AG09309 (cell line): ENCODE measurements at places on chromosomes 1 and 21.

- no peak for DNase-seq
Observed at GRCh38 chr21:25963181-25963580, 207.4 kb downstream of the APP start.

GRCh38 chr1:46197964-46198811 lies at the start of gene POMGNT1:
TSS of gene POMGNT1 (minus strand) at chr1:46198434. CDS start at chr1:46197821, 613 bp downstream.
- DNase-seq, result no peak

GRCh38 chr1:7380712-7381111 lies 390.4 kb upstream of the VAMP3 start:
- DNase-seq, result no peak

GRCh38 chr1:89563957-89564604 lies 39.5 kb downstream of the LRRC8B start:
- peak; percentile 7 for DNase-seq

DNA sequence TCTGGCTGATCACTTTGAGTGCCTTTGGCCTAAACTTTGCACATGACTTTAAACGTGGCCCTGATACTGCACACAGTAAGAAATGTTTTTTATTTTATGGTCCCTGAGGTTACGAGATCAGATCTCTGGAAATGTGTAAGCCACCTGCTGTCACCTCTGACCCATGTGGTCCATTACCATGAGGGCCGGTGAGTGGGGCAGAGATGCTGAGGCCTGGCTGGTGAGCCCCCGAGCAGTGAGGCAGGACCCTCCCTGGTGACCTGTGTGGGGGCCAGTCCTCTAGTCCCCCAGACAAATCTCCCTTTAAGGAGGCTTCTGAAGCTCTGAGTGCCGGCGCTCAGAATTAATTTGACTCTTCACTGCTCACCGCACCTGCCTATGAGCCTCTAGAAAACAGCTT lies 12.4 kb downstream of the TFF3 start:
- no peak for DNase-seq

GRCh38 chr1:15627343-15627988 lies 10.2 kb downstream of the DDI2 start:
- no peak for DNase-seq

DNA sequence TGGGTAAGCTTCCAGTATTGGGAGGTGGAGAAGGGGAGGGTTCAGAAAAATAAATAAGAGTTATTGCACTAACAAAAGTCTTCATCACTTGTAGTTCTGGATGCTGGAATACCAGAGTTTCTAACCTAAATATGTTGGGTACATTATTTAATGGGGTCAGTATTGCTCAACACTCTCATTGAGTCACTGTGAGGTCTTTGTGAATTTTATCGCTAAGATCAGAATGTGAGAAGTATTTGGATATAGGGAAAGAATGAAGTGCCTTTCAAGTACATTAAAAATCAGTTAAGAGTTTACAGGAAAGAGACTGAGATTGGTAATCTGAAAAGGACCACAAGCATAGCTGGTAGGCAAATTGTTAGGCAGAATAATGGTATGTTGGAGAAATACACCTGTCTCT lies 8.8 kb downstream of the SNRPE start:
- DNase-seq, result no peak

- DNase-seq, result no peak
Observed at GRCh38 chr21:31383770-31384169, 39.7 kb upstream of the TIAM1 start.

DNA sequence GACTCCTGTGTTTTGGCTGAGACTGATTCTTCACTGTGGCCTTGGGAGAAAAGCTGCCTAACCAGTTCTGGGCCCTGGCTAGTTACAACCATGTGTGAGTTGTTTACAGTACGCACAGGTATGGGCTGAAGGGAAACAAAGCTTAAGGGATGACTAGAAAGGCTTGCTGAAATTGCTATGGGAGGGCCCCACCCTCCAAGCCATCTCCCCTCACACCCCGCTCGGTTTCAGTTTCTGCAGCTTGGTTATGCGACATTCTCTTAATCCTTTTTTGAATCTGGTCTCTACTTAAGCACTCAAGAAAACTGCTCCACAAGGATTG lies 43.1 kb downstream of the PBX1 start:
- no peak for DNase-seq

DNA sequence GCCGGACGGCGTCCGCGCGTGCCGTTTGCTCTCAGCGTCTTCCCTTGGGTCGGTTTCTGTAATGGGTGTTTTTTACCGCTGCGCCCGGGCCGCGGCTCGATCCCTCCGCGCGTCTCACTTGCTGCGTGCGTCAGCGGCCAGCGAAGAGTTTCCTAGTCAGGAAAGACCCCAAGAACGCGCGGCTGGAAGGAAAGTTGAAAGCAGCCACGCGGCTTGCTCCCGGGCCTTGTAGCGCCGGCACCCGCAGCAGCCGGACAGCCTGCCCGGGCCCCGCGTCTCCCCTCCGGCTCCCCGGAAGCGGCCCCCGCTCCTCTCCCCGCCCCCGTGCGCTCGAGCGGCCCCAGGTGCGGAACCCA lies 159.8 kb downstream of the RUNX1 start:
- DNase-seq, result no peak

GRCh38 chr1:66283622-66284041 lies 250.3 kb upstream of the SGIP1 start:
- DNase-seq, result no peak

- DNase-seq, result no peak
Observed at GRCh38 chr1:215001419-215002021, 81.0 kb upstream of the KCNK2 start.

GRCh38 chr1:236914375-236914774 lies 89.9 kb downstream of the MT1HL1 start:
- DNase-seq, result no peak

GRCh38 chr1:39927538-39927937 lies 25.8 kb upstream of the MYCL start:
- DNase-seq, result no peak

DNA sequence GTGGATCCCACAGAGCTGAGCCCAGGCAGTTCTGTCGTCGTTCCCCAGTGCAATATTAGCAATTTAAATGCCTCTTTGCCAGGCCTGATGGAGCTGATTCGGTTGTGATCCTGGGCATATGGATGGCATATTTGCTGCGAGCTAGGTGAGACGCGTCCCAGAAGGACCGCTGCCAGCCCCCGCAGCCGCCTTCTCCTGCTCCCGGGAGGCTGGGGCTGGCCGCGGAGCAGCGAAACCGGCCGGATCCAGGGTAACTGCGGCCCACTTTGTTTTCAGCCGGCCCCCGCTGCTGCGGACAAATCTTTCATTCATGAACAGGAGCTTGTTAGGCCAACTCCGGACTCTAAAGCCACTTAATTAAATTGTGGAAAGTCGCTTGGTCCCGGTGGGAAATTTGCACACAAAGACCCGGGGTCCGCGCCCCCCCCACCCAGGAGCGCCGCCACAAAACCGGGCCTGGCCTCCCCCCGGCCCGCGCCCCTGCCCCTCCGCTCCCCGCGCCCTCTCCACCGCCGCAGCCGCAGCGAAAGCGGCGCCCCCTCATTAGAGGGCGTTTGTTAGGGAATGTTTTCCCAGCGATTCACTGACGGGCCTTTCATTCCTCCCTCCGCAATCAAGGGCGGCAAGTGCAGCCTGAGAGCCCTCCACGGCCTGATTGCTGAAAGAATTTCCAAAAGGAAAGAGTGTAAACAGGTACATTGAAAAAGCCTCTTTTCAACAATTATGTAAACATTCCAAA lies 383.3 kb downstream of the RRAGC start:
- DNase-seq, result no peak

- no peak for DNase-seq
Observed at GRCh38 chr1:207311888-207312603, 9.4 kb upstream of the CD55 start.

DNA sequence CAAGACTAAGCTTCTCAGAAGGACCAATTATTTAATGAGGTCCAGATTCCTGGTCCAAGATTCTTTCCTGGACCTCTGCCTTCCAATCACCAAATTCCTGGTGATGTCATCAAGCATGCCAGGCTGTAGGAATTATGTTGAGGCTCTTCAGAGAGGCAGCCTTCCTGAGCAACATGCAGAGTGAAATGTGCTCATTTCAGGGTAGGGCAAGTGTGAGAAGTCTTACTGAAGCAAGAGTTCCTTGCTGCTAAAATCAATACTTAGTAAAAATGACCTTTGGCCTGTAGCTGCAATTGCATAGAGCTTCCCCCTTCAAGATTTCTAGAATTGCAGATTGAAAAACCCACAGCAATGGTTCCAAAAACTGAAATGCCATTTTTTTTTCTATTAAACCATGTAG lies 31.7 kb upstream of the BCAR3 start:
- DNase-seq, result no peak

- DNase-seq, result no peak
Observed at GRCh38 chr1:34828611-34829010, 30.9 kb downstream of the SMIM12 start.

DNA sequence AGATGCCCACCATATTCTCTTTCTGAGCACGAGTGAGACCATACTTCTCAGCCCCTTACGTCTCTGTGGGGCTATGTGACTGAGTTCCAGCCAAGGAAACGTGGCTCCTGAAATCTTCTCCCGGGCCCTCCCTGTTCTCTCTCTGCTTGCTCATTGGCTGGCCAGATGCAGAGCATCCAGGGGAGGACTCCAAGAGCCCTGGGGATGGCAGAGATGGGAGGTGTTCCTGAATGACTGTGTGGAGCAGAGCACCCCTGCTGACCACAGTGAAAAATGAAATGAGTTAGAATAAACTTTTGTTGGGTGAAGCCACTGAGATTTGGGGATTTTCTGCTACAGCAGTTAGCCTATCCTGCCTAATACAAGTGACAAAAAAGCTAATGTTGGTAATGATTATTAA lies 23.8 kb downstream of the KIAA0040 start:
- DNase-seq, result no peak

DNA sequence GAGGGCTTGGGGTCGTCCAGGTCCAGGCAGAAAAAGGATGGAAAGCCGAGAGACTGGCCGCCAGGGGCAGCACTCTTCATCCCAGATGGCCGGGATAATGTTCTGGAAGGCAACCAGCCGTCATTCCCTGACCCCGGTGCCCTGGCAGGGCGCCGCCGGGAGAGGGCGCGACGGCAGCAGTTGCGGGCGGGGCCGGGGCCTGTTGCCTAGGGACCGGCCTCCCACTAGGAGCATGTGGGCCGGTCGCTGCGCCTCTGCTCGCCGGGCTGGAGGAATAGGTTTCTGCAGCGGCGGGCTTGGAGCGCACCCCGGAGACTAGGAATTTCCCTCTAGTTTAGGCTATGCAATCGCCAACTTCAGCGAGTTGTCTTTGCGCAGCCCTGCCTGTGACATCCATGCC lies 11.0 kb downstream of the DMRTB1 start:
- DNase-seq, result peak; percentile 13

DNA sequence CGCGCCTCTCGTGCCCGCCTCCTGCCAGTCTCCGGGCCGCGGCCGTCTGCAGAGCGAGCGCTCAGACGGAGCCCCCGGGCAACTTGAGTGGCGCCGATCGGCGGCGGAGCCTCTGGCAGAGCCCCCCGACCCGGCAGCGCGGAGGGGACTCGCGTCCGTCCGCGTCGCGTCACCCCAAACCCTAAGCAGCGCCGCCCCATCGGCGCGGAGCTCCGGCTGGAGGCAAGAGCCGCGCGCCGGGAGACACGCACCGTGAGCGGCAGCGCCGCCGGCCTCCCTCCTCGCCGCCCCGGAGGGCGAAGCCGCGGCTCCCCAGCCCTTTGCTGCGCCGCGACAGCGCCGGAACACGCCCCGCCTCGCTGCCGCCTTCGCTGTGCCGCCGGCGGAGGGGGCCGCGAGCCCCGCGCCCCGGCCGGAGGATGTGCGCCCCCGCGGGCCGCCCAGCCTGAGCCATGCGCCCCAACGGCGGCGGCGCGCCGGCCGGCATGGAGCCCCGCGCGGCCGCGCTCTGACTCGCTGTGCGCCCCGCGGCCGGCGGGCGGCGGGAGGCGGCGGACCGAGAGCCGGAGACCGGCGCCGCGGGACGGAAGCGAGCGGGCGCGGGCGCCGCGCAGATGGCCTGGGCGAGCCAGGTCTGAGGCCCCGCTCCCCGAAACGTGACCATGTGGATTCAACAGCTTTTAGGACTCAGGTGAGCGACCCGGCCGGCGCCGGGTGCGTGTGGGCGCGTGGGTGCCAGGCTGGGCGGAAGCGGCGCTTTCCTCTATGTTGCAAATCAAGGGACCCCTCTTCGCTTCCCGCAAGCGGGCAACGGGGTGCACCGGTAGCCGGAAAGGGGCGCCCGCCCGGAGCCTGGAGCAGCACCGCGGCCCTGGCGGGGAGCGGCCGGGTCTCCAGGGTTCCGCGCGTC lies 610 bp downstream of the AJAP1 start:
- DNase-seq, result no peak

DNA sequence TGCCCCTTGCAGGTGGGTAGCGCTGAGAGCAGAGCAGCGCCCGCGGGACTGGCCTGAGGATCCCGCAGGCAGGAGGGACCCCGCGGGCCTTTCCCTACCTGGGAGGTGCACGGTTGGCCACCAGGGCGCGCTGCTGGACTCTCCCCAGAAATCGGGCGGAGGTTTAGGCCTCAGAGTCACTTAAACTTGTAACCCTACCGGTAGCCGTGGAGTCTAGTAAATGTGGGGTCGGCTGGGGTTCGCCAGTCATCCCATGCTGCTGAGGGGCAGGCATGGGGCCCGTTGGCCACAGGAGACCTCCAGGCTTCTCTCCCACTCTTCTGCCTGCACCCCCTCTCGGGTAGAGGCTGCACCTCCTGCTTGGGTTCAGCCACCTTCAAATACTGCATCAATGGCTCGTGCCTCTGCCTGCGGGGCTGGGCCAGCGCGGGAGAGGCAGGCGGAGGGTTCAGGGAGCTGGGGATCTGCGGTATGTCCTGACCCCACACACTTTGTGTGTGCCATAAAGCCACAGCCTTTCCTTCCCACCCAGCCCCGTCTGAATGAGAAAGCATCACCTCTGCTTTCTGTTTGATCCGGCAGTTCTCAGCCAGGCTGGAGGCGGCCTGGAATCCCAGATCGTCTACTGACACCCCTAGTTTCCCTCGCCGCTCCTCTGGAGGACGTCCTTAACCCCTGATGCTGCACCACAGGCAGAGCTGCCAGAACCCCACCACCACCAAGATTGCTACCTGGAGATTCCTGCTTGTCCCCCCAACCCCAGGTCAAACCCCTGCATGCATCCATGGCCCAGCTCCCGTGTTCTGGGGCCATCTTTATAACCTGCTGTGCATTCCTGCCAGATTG lies 12.3 kb upstream of the GSTM4 start:
- DNase-seq, result no peak

GRCh38 chr1:174445351-174445750 lies 2.4 kb upstream of the GPR52 start:
- no peak for DNase-seq

DNA sequence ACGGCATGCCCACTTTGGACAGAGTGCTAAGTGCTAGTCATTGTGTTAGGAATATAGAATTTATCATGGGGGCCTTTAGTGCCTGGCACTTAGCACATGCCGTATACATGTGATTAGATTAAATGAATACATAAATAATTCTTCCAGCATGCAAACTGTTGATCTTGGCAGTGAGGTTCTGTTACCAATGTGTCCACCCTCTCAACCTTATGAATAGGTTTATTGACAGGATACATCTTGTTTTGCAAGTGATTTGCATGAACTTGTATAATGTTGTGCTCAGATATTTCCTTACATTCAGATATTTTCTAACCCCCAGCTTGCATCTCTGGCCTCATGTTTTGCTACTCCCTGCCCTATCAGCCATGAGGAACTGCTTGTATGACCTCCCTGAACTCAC lies 60.3 kb upstream of the ZNF648 start:
- no peak for DNase-seq

- no peak for DNase-seq
Observed at GRCh38 chr21:15437883-15438282, 291.9 kb upstream of the USP25 start.

GRCh38 chr1:200115532-200115931 lies 88.0 kb downstream of the NR5A2 start:
- DNase-seq, result no peak

- no peak for DNase-seq
Observed at GRCh38 chr21:33251119-33251518, 15.0 kb upstream of the IL10RB start.
